ENCODE measurements at places on chromosomes 5 and 9.

GRCh38 chr9:114346146-114346545 lies 16.5 kb downstream of the ORM2 start:
- H3K27ac ChIP-seq, result no peak overlapping the region
- no peak overlapping the region for H3K4me3 ChIP-seq
- peaks cover 46% of the 10 kb centered on the region for H3K36me3 ChIP-seq
- peaks cover 10% of the 10 kb centered on the region for H3K4me1 ChIP-seq

DNA sequence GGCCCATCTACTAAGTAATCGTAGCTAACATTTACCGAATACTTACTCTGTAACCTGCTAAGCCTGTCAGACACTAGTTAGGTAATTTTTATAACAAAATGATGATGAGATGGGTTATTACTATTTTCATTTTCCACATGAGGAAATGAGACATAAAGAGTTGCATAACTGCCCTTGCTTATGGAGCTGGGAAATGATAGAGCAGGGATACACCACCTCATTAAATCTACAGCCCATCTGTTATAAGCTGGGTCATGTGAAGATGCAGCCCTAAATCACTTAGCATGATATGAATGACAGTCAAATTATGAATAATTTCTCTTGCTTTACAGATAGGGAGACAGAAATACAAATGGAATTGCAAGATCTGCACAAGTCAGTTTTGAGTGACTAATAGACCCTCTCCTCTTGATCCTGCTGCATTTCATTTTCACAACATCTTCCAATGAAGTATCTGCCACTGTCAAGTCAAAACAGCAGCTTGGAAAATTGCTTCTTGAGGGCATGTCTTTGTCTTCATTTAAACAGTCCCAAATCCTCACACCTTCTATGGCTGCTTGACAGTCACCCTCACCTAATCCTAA lies 364.7 kb downstream of the PRELID2 start:
- peaks cover 6% of the 10 kb centered on the region for H3K4me1 ChIP-seq
- no peak for DNase-seq
- no peaks in the 10 kb centered on the region for H3K36me3 ChIP-seq
- no peaks in the 10 kb centered on the region for H3K27me3 ChIP-seq
- no peak overlapping the region for H3K4me3 ChIP-seq

DNA sequence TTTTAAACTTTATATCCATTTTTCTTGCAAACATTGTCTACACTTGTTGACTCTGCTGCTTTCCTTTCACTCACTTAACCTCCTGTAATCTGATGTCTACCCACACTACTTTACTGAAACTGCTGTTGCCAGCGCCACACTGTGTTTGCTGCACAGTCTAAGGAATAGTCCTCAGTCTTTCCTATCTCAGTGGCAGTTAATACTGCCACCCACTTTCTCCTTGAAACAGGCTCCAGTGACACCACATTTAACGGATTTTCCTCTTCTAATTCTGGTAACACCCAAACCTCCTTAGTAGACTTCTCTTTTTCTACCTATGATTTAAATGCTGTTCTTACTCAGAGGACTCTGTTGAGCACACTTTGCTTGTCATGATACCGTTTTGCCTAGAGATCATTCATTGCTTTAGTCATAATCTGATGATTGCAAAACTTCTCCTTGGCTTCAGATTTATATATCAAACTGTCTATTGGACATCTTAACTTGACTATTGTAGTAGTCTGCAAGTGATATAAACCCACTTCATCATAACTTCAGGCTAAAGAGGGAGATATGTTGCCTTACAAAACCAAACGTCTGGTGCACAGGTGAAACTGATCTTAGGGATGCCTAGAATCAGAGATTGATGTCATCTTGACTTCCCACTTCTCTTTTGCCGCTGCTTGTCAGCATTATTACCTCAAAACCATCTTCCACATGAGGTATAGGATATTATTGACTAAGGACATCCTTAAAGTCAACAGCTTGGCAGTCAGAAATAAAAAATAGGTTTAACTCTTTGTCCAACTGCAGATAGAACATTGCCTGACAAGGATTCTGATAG lies 94.1 kb downstream of the CDC42SE2 start:
- H3K4me1 ChIP-seq, result no peaks in the 10 kb centered on the region
- H3K36me3 ChIP-seq, result no peaks in the 10 kb centered on the region
- DNase-seq, result no peak
- no peaks in the 10 kb centered on the region for H3K27me3 ChIP-seq
- no peak overlapping the region for H3K4me3 ChIP-seq
- H3K27ac ChIP-seq, result no peak overlapping the region

GRCh38 chr5:85938201-85938600 lies 679.5 kb upstream of the COX7C start:
- H3K36me3 ChIP-seq, result no peaks in the 10 kb centered on the region
- no peak overlapping the region for H3K4me3 ChIP-seq
- H3K27me3 ChIP-seq, result no peaks in the 10 kb centered on the region
- no peaks in the 10 kb centered on the region for H3K4me1 ChIP-seq
- H3K27ac ChIP-seq, result no peak overlapping the region

DNA sequence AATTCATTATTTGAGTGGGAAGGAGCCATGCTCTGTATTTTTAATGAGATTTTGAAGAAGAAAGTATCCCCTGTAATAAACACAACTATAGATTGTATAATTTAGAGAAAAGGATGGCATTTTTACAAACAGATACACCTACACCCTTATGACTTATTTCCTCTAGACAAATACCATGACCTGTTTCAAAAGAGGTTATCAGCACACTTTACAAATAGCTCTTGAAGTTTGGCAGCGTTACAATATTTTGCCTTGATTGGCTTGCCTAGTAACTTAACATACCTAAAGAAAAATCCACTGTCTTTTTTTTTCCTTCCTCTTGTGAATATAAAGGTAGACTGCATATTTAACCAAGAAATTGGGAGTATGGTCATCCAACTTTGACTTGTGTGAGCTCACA lies 28.5 kb upstream of the CETN3 start:
- no peaks in the 10 kb centered on the region for H3K27me3 ChIP-seq
- H3K4me1 ChIP-seq, result peaks cover 36% of the 10 kb centered on the region
- H3K27ac ChIP-seq, result peak overlapping the region; percentile 41

DNA sequence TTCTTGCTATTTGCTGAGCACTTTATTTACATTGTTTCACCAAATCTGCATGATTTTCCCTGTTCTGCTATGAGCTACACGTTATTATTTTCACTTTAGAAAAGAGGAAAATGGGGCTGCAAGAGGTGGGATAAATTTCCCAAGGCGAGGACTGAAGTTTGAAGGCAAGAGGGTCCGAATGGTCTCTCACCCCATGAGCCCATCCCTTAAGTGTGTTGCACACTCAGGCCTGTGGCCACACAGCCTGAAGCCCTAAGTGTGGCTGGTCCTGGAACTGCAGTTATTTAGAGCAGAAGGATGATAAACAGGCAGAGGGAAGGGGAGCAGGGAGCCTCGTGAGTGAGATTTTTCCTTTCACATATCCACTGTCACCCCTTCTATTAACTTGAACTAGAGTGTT lies 7.8 kb downstream of the PDE8B start:
- H3K36me3 ChIP-seq, result no peaks in the 10 kb centered on the region
- H3K4me3 ChIP-seq, result no peak overlapping the region
- peaks cover 17% of the 10 kb centered on the region for H3K27me3 ChIP-seq
- no peak for DNase-seq

- no peak overlapping the region for H3K4me3 ChIP-seq
- H3K4me1 ChIP-seq, result peaks cover 17% of the 10 kb centered on the region
- no peaks in the 10 kb centered on the region for H3K27me3 ChIP-seq
- peak overlapping the region; percentile 6 for H3K27ac ChIP-seq
- no peaks in the 10 kb centered on the region for H3K36me3 ChIP-seq
- DNase-seq, result no peak
Observed at GRCh38 chr9:129934041-129934591, 98.9 kb downstream of the USP20 start.
